ENCODE measurements at places on chromosomes 1 and 21. TPM values are rescaled to one million over a fixed set of nuclear protein-coding genes. Genes with fewer than 3 reads are reported as not detected.

- DNase-seq = no peak
Observed at GRCh38 chr1:32665915-32666314, 14.9 kb downstream of the RBBP4 start.

DNA sequence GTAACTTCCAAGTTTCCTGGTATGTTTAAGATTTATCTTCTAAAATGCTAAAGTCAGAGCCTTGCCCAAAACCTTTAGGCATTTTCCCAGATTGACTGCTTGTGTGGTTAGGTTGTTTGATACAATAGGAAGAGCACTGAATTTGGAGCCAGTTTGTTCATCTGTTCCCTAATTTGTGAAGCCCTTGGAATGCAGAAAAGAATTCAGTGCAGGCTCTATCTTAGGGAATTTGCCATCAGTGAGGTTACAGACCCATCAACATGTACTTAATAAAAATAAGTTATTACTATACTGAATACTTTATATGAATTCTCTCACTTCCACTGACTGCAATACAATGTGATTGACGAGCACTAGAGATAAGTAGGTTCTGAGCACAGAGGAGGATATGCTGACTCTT is 120.2 kb downstream of the PIK3R3 start:
- DNase-seq = no peak

GRCh38 chr1:71086331-71086730 is 5.5 kb upstream of the ZRANB2 start:
- DNase-seq = peak; percentile 72

- no peak for DNase-seq
Observed at GRCh38 chr1:95183952-95184351, 50.1 kb upstream of the RWDD3 start.

DNA sequence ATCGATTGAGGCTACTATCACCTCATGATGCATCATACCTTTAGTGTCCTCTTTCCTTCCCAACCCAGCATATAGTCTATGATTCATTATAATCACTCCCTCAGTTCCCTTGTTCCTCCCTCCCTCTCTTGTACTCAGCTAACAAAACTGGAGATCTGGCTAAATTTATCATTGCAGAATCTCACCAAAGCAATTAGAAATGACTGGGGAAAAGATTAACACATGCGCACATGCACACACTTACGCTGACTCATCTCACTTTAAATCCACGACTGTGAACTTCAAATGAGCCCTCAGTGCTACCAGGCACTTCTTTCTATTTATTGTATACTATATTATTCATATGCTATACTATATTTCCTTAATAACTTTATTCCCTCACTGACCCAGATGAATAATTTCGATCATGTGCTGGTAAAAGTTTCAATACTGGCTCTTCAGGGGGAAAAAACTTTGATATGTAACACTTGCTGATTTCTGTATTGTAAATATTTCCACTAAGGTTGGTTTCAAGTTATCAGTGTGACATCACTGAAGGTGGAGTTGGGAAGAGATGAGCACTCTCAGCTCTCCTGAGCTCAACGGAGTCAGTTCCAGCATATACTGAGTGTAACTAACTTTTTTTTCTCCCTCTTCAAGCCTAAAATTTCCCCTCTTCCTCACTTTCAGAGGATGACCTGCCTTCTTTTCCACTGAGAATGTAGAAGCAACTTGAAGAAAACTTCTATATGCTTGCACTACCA is 613.7 kb upstream of the B3GALT2 start:
- no peak for DNase-seq

- no peak for DNase-seq
Observed at GRCh38 chr1:5220421-5220820, 566.0 kb downstream of the AJAP1 start.

DNA sequence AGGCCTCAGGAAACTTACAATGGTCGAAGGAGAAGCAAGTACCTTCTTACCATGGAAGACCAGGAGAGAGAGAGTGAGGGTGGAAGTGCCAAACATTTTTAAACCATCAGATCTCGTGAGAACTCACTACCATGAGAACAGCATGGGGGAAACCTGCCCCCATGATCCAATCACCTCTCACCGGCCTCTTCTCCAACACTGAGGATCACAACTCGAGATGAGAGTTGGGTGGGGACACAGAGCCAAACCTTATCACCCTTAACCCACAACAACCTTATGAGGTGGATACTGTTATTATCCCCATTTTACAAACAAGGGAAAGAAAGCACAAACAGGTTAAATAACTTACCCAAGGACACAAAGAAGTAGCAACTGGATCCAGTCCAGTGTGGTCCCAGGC is 80.5 kb downstream of the MPZL1 start:
- no peak for DNase-seq

- DNase-seq = no peak
Observed at GRCh38 chr1:12438349-12438924, 179.6 kb downstream of the DHRS3 start.

GRCh38 chr1:168301664-168302320 is 21.1 kb downstream of the TBX19 start:
- DNase-seq = peak; percentile 67

GRCh38 chr1:7403265-7404045 is 367.6 kb upstream of the VAMP3 start:
- no peak for DNase-seq

GRCh38 chr1:246947255-246947654 is 15.5 kb upstream of the AHCTF1 start:
- peak; percentile 96 for DNase-seq

- peak; percentile 51 for DNase-seq
Observed at GRCh38 chr1:88800382-88801051, 90.8 kb downstream of the GTF2B start.

- DNase-seq = no peak
Observed at GRCh38 chr1:99749504-99750347, 16.7 kb downstream of the FRRS1 start.

GRCh38 chr21:46068516-46069079 is 29.3 kb upstream of the COL6A2 start:
- DNase-seq = no peak

DNA sequence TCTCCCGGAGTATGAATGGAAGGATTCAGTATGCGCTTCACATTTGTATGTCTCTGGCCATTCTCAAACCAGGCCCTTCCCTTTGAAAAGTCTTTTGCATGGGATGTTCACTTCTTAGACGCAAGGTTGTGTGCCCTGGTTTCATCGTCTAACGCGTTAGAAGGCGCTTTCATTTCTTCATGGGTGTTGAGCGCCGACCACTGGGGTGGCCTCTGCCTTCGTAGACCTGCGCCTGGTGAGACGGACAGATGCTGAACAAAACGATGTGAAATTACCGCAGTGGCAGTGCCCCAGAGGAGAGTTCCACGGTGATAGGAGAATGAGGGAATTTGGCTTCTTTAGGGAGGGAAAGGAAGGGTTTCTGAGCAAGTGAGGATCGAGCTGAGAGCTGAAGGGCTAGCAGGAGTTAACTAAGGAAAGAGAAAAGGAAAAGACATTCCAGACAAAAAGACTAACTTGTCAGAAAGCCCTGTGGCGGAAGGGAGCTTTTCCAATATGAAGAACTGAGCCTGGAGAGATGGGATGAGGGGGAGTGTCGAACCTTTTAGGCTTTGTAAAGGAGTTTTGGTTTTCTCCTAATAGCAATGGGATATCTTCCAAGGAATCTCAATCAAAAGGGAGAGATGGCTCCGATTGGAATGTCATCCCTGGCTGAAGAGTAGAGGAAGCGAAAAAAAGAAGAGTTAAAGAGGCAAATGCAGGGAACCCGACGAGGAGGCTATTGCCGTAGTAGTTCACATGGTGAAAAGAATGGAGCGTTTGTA is 951 bp downstream of the GGPS1 start:
- DNase-seq = peak; percentile 47

DNA sequence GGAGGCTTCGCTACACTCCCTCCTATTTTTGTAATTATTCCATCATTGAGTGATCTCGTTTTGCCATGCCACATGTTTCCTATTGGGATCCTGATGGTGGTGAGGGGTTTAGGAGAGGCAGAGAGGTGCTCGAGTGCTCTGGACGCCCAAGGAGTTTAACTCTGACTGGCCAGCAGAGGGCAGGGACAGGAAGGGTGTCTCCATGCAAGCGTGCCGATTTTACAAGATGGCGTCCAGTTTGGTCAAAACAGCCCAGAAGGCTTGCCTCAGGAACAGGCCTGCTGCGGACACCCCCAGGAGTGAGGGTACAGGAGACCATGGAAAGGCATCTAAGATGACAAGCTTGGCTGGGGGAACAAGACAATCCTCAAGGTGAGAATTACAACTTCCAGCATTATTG is 33.8 kb upstream of the KCNE2 start:
- no peak for DNase-seq

GRCh38 chr1:171083222-171083621 is 7.5 kb upstream of the FMO3 start:
- no peak for DNase-seq

GRCh38 chr21:44347911-44348451 is 5.4 kb upstream of the TRPM2 start:
- no peak for DNase-seq

- peak; percentile 88 for DNase-seq
Observed at GRCh38 chr1:202235856-202236837, 42.5 kb downstream of the LGR6 start.

DNA sequence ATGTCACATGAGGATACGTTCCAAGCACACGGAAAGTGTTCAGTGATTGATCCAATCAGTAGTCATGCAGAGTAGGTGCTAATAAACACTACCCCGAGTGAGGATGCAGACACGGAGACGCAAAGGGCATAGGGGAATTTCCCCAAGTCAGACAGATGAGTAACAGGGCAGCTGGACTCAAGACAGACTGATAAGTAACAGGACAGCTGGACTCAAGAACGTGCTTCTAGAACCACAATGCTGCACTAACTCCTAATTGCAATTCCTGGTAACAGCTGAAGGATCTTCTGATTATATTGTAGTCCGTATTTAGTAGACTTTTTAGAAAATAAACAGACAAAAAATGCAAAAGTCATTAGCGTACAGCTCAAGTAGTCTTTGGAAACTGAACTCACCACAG is 1.9 kb upstream of the OR2T10 start:
- DNase-seq = peak; percentile 55

GRCh38 chr1:224528900-224529299 is 87.2 kb upstream of the CNIH3 start:
- peak; percentile 98 for DNase-seq

- no peak for DNase-seq
Observed at GRCh38 chr1:91611483-91611917, 110.8 kb downstream of the CDC7 start.

- DNase-seq = no peak
Observed at GRCh38 chr1:48750109-48750508, 26.6 kb downstream of the BEND5 start.

- no peak for DNase-seq
Observed at GRCh38 chr21:44392185-44392584, 38.8 kb downstream of the TRPM2 start.

DNA sequence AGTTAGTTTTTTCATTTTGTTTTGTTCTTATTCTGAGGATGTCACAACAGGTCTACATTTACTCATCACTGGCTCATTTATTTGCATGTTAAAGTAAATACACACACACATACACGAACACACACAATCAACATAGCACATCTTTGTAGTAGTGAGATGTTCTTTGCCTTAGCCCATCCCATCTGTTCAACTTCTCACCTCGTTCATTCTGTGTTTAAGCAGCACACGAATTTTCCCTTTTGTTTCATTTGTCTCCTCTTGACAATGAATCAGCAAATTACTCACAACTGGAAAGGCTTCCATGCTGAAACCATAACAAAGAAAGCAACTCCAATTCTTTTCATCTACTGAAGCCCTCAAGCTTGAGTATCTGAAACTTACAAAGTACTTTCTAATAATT is 133.3 kb upstream of the CHRM3 start:
- DNase-seq = peak; percentile 44

DNA sequence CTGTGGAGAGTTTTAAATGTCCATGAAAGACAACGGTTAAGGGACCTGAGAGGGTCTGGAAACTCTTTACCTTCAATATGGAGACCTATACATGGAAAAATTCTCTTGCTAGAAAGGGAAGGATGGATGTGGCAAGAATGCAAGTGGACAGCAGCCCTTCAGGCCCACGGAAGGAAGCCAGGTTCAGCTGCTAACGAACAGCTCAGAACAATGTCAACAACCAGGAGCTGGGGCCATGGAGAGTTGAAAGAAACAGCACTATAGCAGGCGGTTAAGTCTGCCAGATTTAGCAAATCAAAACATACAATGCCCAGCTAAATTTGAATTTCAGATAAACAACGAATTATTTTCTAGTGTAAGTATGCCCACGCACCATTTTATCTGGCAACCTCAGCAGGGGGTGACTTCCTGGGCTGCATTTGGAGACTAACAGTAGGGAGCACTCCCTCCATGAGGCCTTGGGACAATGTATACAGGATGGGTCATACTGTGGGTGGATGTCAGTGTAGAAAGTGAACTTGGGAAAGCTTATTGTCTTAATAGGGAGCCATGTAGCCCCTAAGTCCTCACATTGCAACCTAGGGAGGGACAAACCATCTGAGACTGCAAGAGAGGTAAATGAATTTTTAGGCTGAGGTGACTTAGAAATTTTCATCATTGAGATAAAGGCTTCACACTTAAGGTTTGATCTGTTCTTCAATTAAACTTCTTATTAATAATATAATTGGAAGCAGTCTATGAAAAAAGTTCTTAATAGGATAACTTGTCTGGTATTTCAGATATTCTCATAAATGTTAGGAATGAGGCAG is 7.8 kb upstream of the H3-3A start:
- no peak for DNase-seq

- no peak for DNase-seq
Observed at GRCh38 chr21:36790616-36791015, 91.7 kb downstream of the SIM2 start.

GRCh38 chr1:172657586-172657985 is 1.3 kb upstream of the FASLG start:
- no peak for DNase-seq

DNA sequence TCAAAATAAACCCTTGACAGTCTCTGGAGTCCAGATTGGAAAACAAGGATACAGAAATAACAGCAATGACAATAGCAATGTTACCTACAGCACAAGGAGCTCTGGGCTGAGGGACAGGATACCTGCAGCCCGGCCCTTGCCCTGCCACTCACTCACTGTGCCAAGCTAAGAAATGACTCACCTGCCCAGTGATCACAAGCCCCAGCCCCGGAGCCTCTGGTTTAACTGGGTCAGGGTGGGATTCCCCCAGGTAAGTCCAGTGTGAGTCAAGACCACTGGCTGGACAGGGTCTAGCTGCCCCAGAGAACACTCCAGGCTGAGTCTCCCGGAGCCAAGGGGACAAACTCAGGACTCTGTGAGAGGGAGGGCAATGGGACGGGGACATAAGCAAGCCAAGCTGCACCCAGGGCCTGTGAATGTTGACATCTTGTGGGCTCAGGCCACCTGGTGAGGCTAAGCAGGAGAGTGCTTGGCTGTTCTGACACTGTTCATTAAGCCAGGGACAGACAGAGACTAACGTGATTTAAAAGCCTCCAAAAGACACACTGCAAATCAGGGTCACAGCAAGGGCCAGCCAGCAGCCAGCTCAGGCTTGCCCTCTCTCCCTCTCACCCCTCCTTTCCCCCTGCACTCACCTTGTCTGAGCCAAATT is 64.1 kb downstream of the MIS18A start:
- no peak for DNase-seq

GRCh38 chr21:45126204-45126626 is 51.8 kb downstream of the ADARB1 start:
- DNase-seq = peak; percentile 86

Gene HMCN1
- under 0.01 TPM for total RNA-seq

Gene GPR37L1
- not detected for total RNA-seq

Gene TNFRSF4
- 0.32 TPM for total RNA-seq

Gene SLAMF6
- not detected for total RNA-seq

Gene LEPR
- total RNA-seq = 20.2 TPM

Gene RAB42
- 3.0 TPM for total RNA-seq

Gene MYOM3
- total RNA-seq = not detected

Gene PTGER3
- total RNA-seq = not detected

Gene AMPD1
- not detected for total RNA-seq

Gene OXCT2
- 0.58 TPM for total RNA-seq

Gene KRTAP19-1
- not detected for total RNA-seq

Gene LHX8
- total RNA-seq = not detected

Gene PTGS2
- not detected for total RNA-seq

Gene LAX1
- total RNA-seq = not detected

Data from LHCN-M2 (cell line).